ENCODE measurements at places on chromosomes 2 and 18. TPM values are rescaled to one million over a fixed set of nuclear protein-coding genes. Genes with fewer than 3 reads are reported as not detected.

FAHD2A gene
- total RNA-seq, result 17.1 TPM

IFIH1 gene
- 3.5 TPM for total RNA-seq

PROM2 gene
- 0.12 TPM for total RNA-seq

RAPGEF4 gene
- 1.3 TPM for total RNA-seq

SIX3 gene
- total RNA-seq, result not detected

SERPINB13 gene
- total RNA-seq, result not detected

PMAIP1 gene
- 14.4 TPM for total RNA-seq

LYPD6B gene
- total RNA-seq, result 0.47 TPM

NPPC gene
- not detected for total RNA-seq

KLHL30 gene
- 0.12 TPM for total RNA-seq

SERPINB12 gene
- 0.12 TPM for total RNA-seq

CNDP1 gene
- total RNA-seq, result not detected

SUCLG1 gene
- 51.6 TPM for total RNA-seq

SH3BP4 gene
- total RNA-seq, result 32.6 TPM

ABCB11 gene
- total RNA-seq, result 1.2 TPM

NTSR2 gene
- not detected for total RNA-seq

RIT2 gene
- not detected for total RNA-seq

YPEL5 gene
- total RNA-seq, result 44.6 TPM

SCG2 gene
- total RNA-seq, result 0.47 TPM

GPR35 gene
- 0.82 TPM for total RNA-seq

UGT1A10 gene
- total RNA-seq, result not detected

ST6GAL2 gene
- 1.6 TPM for total RNA-seq

TXNDC9 gene
- 56.2 TPM for total RNA-seq

TBR1 gene
- total RNA-seq, result not detected

SLC4A3 gene
- 9.3 TPM for total RNA-seq

VWC2L gene
- not detected for total RNA-seq

GALR1 gene
- not detected for total RNA-seq

ACVR1C gene
- not detected for total RNA-seq

KCNJ3 gene
- total RNA-seq, result 0.09 TPM

ANKRD30B gene
- not detected for total RNA-seq

ATP6V1C2 gene
- 0.23 TPM for total RNA-seq

PDE11A gene
- total RNA-seq, result not detected

PPP1R1C gene
- total RNA-seq, result not detected

EPHA4 gene
- total RNA-seq, result 18.6 TPM

KLHL14 gene
- not detected for total RNA-seq

LYPD6 gene
- total RNA-seq, result 2.7 TPM

WBP1 gene
- 54.5 TPM for total RNA-seq

ELOA2 gene
- not detected for total RNA-seq

RAX gene
- not detected for total RNA-seq

ASB18 gene
- not detected for total RNA-seq

PROKR1 gene
- total RNA-seq, result not detected

ARHGEF4 gene
- 8.3 TPM for total RNA-seq

SLC38A11 gene
- not detected for total RNA-seq

ARHGAP28 gene
- total RNA-seq, result 24.1 TPM

PCARE gene
- total RNA-seq, result not detected

HTR2B gene
- total RNA-seq, result 8.0 TPM

LYG1 gene
- total RNA-seq, result not detected

POTEF gene
- not detected for total RNA-seq

TMBIM1 gene
- total RNA-seq, result 180 TPM

TGFBRAP1 gene
- total RNA-seq, result 11.8 TPM

STEAP3 gene
- total RNA-seq, result 25.4 TPM

FN1 gene
- 18,337 TPM for total RNA-seq

VIT gene
- 3.4 TPM for total RNA-seq
